Melanocyte of skin (primary cell): ENCODE measurements at places on chromosomes 13 and 19. TPM values are rescaled to one million over a fixed set of nuclear protein-coding genes. Genes with fewer than 3 reads are reported as not detected.

Gene MCF2L
- total RNA-seq: 450 and 493 TPM in 2 replicates

Gene TYROBP
- not detected in 2 replicates for total RNA-seq

Gene TPRX1
- total RNA-seq: not detected in 2 replicates

Gene KLK14
- total RNA-seq: 0.31 and 0.33 TPM in 2 replicates

Gene SSBP4
- 78.2 and 85.6 TPM in 2 replicates for total RNA-seq

Gene SMIM24
- 1.0 TPM in 1 of 2 replicates, not detected in the other for total RNA-seq

Gene MIDN
- total RNA-seq: 9.3 and 10.2 TPM in 2 replicates

Gene KLF1
- total RNA-seq: under 0.01 TPM in 2 replicates
